Hematopoietic multipotent progenitor cell treated with erythropoietin and hydrocortisone succinate and interleukin-3 and kit ligand, for 4 days (in vitro differentiated cells): ENCODE measurements at places on chromosomes 1 and 21.

DNA sequence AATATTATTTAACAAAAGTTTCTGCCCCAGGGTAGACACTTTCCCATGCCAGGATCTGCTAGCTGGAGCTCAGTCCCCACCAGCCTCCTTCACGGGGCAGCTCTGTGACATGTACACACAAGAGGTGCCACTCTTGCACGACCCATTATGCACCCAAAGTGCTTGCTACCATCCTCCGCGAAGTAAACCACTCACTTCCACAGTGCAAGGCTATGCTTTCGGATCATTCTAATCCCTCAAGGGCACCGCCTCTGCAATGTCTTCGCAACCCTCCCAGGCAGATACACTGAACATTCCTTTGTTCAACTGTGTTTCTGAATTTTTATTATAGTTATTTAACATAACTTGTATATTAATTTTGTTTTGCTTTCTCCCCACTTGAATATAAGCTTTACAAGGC, 303.8 kb downstream of the VAV3 start:
- no peak for DNase-seq

GRCh38 chr1:214658785-214659184, 55.8 kb downstream of the CENPF start:
- DNase-seq: no peak

DNA sequence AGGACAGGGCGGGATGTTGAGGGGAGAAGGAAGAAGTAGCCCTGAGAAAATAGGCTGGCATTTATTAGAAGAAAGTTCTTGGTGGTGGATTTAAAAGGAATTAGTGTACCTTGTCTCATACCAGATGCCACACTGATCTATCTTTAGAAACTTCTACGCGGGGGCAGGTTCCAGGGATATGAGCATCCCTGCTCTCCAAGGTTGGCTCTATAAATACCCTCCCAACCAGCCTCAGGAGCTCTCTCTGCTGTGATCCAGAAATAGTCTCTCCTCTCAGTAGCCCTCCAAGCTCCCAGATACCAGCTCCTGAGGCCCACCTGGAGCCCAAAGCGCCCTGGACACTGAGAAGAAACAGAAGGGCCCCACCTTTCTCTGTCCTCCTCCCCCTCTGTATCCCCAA, 128.3 kb upstream of the TNR start:
- no peak for DNase-seq

GRCh38 chr1:234617986-234618736, 8.2 kb upstream of the IRF2BP2 start:
- DNase-seq: no peak

DNA sequence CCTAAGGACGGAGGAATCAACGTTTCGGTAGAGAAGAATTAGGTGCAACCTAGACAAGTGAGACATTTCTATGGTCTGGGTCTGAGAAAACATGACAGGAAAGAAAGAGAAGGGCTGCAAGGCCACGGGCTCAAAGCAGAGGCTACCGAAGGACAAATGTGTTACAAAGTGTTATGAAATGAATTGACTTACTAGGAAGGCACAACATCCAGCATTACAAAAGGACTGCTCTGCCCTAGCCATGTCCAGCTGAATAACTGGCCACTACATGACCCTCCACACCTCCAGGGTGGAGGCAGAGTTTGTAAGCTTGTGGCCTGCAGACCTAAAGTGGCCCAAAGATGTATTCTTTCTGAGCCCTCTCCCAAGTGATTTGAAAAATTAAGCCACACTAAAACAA, 133.6 kb downstream of the GDAP2 start:
- DNase-seq: no peak

DNA sequence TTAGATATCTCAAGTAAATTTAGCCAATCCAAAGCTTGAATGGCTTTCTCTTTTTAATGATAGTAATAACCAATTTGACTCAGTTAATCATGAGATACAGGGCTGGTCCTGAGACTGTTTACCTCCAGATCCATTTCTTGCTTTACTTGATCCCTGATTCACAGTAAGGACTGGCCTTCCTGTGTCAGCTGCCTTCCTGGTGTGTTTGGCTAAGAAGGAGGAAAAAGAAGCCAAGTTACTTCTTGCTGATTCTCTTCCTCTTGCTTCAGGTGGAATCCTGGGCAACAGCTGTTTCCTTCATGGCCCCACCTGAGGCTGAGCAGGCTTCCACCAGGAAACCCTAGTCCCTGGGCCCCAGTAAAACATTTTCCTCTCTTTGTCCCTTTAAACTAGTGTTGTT, 14.6 kb upstream of the RC3H1 start:
- no peak for DNase-seq

DNA sequence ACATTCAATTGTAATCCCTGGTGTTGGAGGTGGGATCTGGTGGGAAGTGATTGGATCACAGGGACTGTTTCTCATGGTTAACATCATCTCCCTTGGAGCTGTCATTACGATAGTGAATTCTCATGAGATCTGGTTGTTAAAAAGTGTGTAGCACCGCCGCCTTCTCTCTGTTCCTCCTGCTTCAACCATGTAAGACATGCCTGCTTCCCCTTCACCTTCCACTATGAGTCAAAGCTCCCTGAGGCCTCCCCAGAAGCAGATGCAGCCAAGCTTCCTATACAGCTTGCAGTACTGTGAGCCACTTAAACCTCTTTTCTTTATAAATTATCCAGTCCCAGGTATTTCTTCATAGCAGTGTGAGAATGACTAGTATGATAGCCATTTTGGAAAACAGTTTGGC, 30.1 kb upstream of the TRIM62 start:
- DNase-seq: no peak

DNA sequence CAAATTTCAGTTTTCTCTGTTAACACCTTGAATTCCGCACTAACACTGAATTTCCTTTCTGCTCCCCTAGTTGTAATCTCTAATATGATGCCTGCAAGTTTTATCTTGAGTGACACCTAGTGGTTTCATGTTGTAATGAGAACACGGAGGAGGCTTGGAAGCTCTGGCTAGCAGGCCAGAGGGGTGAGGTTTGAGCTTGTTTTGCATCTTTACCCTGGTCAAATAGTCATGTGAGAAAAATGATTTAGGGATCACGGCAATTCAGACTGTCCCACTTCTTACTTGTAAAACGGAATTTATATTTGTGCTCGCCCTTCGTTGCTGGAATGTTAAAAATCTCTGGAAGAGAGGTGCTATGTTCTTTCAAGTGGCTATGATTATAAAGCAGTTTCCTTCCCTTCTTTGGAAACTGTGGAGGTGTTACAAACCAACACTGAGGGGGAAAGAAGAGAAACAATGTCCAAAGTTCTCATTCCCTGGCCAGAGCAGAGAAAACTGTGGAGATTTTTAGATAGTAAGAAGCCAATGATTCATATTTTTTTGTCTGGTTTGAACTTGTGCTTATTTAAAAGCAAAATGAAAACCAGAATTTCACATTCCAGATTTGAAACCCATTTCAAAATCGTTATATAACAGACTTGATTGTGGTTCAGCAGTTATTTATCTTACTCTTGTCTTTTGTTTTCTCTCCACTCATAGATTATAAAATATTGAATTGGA, 5.3 kb upstream of the MROH9 start:
- DNase-seq: peak; percentile 73

GRCh38 chr1:39199593-39199992, 4.9 kb upstream of the MACF1 start:
- DNase-seq: no peak

DNA sequence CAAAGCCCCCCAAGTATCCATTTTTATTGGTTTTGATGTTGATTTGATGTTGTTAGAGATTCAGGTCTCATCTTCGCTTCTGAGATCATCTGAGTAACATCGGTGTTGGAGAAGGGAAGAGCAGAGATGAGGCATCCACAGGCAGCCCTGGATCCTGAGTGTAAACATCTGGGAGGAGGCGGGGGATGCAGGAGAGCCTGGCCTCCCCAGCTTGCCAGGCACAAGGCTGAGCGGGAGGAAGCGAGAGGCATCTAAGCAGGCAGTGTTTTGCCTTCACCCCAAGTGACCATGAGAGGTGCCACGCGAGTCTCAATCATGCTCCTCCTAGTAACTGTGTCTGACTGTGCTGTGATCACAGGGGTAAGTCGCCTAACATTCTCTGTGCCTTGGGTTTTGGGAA, at the start of gene PROK1:
Gene PROK1, plus strand, starts transcription at position 221 of the 400 bp plus-strand sequence. Its CDS starts 68 bp downstream, at position 289.
- no peak for DNase-seq

DNA sequence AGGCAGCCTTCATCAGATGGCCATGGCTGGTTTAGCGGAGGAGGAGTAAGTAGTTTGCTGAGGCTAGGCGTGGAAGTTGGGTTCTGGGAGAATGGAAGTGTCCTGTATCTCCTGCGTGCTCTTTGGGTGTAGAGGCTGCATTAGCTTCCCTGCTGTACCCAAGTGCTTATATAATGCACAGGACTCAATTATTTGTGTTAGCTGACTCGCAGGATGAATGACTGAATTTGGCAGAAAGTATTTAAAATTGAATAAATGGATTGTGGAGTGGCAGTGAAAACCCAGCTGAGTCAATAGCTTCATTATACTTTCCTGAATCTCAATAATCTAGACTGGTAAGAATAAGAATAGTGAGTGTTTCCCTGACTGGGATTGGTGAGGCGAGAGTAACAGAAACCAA, 13.8 kb downstream of the DNTTIP2 start:
- no peak for DNase-seq

GRCh38 chr1:97764991-97765390, 155.8 kb downstream of the DPYD start:
- DNase-seq: no peak

DNA sequence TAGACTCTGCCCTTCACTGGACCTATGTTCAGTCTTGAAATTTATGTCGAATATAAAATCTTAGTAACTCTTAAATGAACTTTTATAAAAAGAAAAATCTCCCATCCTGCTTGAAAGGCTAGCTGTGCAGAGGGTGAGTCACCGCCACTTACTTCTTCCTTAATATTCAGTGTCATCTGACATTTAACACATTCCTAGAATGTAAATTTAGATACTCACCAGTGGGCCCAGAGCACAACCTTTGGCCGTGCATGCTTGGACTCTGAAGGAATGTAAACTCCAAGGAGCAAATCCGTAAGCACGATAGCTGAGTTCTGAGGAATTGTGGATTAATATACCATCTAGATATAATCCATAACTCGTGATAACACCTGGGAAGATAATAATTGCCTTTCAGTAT, 403.3 kb downstream of the KCTD3 start:
- DNase-seq: no peak

GRCh38 chr1:112057736-112058135, 68.3 kb upstream of the KCND3 start:
- DNase-seq: no peak

DNA sequence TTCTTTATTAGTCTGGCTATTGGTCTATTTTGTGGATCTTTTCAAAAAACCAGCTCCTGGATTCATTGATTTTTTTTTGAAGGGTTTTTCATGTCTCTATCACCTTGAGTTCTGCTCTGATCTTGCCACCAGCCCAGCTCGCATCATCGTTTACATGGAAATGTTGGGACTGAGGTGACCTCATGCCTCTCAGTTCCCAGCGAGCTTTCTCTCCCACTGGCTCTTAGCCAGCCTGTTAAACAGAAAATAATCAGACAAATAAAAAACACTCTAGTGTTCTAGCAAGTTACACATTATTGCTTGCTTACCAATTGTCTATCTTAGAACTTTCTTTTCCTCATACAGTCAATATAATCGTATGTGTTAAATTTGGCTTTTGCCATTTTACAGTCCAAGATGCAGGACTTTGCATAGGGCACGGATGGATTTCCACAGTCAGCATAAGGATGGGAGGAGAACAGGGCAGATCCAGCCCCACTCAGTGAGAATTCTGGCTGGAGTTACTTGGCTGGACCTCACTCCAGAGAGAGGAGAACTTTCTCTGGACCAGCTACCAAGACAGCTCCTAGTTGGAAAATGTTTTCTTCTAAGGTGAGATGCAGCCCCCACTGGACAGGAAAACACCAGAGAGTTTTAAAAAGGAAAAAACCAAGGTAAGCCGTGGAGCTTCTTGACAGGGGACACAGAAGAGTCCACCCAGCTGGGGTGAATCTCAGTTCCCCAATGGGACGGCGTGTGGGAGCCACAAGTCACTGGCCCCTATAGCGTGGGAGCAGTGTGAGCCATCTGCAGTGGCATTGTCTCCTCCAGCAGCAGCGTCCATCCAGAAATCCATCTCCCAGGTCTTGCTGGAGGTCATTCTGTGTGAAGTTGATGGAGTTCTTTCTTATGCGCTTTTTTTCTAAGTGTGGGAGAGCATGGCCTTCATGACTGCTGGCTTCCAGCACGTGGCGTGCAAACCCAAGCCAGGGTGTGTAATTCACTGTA, 17.6 kb downstream of the PGBD2 start:
- DNase-seq: no peak

- no peak for DNase-seq
Measured at GRCh38 chr1:182855911-182856310, 16.8 kb downstream of the DHX9 start.

DNA sequence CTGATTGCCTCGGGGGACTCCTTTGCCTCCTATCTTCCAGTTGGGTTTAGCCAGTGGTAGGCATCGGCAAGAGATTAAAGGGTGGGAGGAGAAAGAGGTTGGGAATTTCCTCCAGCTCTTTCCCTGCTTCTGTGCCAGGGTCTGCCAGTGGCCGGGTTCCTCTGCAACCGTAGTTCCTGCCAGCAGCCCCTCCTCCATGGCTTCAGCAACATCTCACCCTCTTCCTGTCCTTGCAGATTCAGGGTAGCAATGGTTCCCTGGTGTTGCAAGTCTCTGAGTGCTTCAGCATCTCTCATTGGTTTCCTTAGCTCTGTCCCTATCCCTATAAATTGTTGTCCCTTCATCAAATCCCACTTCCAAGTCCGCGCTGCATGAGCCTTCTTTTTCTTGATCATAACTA, 223.1 kb upstream of the JUN start:
- DNase-seq: no peak

DNA sequence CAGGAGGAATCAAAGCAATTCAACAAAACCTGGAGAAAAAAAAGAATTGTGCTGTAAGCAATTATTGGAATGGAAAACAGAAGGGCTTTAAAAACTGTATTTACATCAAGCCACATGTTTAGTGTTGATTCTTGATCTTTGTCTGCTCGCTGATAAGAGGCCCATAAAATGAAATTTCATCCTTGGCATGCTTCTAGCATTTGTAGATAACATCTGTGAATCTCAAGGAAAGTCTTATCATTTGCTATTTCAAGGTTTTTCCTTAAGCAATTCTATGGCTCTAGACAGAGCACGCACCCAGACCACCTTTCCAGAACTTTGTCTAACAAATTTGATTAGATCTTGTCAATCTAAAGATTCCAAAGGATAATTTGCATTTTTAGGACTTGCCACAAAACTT, 181.0 kb upstream of the FGGY start:
- no peak for DNase-seq

- no peak for DNase-seq
Measured at GRCh38 chr1:15756143-15757015, 2.2 kb upstream of the FBLIM1 start.

- peak; percentile 83 for DNase-seq
Measured at GRCh38 chr1:109499661-109500536, 6.0 kb downstream of the CYB561D1 start.

- no peak for DNase-seq
Measured at GRCh38 chr1:230210981-230211336, 143.9 kb downstream of the GALNT2 start.
